AG10803 (cell line): ENCODE measurements at places on chromosomes 7 and 10.
A peak's percentile ranks its signal among the peaks of the same experiment; 100 is the strongest.

DNA sequence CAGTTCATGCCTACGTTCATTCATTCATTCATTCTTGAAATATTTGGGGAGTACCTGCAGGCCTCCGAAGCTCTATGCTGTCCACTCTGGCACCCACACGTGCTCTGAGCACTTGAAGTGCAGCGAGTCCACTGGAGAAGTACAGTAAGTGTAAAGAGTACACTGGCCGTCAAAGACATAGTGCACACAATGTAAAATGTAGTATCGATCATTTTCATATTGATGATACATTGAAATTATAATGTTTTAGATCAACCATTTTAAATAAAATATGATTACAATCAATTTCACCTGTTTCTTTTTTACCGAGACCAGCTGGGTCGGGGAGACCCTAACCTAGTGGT lies 37.0 kb upstream of the PURB start:
- DNase-seq, result no peak

DNA sequence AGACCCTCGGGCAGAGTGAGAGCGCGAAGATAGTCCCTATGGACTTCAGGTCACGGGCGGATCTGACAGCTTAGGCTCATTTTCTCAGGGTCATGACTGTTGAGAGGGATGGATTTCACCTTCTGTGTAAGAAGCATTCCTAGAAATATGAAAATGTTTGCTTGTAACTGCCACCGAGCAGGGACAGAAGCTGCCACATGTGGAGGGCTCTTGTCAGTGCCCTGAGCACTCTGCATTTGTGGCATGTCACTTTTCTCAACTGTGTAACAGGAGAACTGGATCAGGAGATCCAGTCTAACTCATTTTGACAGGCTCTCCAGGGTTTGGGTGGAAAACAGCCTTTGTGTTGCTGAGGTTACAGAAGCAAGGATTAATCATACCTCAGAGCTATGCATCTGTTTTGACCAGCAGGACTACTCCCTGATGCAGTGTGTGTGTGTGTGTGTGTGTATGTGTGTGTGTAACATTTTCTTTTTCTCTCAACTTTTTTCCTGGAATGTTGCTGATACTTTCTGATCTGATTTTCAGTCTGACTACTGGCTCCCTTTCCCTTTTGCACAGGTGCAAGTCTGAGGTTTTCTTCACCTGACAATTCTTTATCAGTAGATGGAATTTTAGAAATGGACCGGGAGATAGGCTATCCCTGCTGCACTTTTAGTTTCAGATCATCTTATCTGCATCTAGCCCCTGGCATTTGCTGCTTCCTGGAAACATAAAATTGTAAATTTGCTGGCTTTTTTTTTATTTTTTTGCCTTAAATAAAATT lies 183.3 kb downstream of the STK31 start:
- peak; percentile 20 for DNase-seq

DNA sequence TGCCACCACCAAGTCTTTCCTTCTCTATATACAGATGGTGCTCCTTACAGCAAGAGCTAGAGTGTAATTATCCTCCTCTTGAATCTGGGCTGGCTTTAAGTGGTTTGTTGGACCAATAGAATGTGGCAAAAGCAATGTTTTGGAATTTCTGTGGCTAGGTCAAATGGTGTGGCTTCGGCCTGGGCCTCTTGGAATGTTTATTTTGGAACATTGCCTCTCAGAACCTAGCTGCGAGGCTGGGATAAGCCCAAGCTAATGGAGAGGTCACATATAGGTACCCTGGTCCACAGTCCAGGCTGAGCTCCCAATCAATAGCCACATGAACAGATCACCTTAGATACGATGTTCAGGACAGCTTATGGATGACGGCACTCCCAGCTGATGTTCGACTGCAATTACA lies 556.7 kb downstream of the TYW1 start:
- DNase-seq, result peak; percentile 11

DNA sequence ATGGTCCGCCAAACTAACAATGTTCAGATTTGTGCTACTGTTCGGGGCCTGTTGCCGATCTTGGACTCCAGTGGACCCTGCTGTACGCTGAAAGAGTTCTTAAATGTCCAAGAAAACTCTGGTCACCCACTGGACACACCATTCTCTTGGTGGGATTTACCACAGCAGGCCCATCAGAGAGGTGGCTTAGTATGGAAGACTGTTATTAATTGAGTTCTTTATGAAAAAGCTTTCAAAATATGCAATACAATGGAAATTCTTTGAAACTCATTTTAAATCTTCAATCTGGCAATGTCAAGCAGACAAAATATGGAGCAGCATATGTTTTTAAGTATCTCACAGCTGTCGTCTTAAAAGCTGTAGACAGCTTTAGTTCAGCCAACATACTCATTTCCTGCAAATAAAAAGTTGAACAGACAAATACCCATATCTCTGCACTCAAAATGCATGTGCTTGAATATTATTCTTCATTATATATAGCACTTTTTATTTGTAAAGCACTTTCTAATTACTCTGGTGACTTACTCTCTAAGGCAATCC lies 37.4 kb upstream of the GRM8 start:
- DNase-seq, result no peak
